A673 (cell line): ENCODE measurements at places on chromosomes 1 and 21. TPM values are rescaled to one million over a fixed set of nuclear protein-coding genes. Genes with fewer than 3 reads are reported as not detected.
A peak's percentile ranks its signal among the peaks of the same experiment; 100 is the strongest.

- no peak overlapping the region for H3K4me3 ChIP-seq
- peaks cover 55% of the 10 kb centered on the region for H3K36me3 ChIP-seq
- no peak for DNase-seq
- H3K27ac ChIP-seq: no peak overlapping the region
- H3K4me1 ChIP-seq: peaks cover 5% of the 10 kb centered on the region
- H3K27me3 ChIP-seq: no peaks in the 10 kb centered on the region
These were observed 12.0 kb downstream of the TMEM9 start for GRCh38 chr1:201142011-201142848.

Gene ASCL5
- total RNA-seq: 0.22 TPM in 1 of 2 replicates, not detected in the other

Gene DUSP23
- 27.9 and 31.0 TPM in 2 replicates for total RNA-seq

DNA sequence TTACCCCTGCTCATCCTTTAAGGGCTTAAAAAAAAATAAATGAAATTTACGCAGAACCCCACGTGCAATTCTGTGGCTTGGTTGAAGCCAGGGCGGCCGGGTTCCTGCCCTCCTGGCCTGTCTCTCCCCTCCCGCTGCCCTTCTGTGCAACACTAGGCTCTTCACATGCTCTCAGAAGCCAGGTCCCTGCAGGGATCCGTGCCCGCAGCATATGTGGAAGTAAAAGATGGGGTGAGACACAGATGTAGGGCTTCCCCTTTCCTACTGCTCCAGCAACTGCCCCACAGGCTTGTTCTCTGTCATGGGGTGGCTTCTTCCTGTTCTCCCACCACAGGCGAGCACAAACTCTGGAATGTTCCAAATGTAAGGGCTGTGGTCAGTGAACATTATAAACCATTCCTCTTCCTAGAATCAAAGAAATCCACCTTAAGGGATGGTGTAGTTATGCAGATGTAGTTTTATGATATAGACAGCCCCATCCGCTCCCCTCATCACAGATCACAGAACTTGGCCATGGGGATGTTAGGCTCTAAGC, 535.4 kb downstream of the KIF26B start:
- no peak overlapping the region for H3K27ac ChIP-seq
- H3K36me3 ChIP-seq: no peaks in the 10 kb centered on the region
- no peak for DNase-seq
- peaks cover 19% of the 10 kb centered on the region for H3K27me3 ChIP-seq
- H3K4me1 ChIP-seq: no peaks in the 10 kb centered on the region
- H3K4me3 ChIP-seq: no peak overlapping the region

- H3K27me3 ChIP-seq: no peaks in the 10 kb centered on the region
- no peaks in the 10 kb centered on the region for H3K4me1 ChIP-seq
- H3K4me3 ChIP-seq: no peak overlapping the region
These were observed 57.3 kb downstream of the PGBD5 start for GRCh38 chr1:230368871-230369270.

Gene C1QC
- total RNA-seq: not detected in 2 replicates

DNA sequence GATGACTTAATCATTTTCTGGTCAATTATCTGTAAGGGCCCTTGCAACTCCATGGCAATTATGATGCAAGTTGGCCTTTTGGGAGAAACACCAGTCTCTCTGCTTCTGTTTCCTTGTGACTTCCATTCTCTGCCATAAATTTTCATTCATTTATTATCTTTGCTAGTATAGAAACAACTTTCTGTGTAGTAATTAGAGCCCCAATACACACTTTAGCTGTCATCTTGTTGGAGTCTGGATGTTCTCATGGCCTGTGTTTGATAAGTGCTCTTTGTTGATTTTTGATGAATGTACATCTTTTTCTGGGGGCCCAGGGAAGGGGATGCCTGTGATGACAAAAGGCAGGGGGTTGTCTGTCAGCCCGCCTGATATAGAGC, 22.4 kb downstream of the PROX1 start:
- no peaks in the 10 kb centered on the region for H3K4me1 ChIP-seq
- no peak overlapping the region for H3K27ac ChIP-seq
- H3K27me3 ChIP-seq: peaks cover 80% of the 10 kb centered on the region

DNA sequence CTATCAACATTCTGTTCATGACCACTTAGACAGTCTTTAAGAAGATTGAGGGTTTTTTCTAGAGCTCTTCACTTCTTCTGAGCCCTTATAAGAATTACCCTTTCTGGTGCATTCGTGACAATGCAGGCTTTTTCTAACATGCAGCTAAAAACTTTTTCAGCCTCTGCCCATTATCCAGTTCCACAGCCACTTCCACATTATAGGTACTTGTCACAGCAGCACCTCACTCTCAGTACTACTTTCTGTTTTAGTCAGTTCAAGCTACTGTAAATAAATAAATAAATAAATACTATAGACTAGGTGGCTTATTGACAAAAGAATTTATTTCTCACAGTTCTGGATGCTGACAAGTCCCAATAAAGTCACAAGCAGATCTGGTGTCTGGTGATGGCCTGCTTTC, 284.4 kb upstream of the PKN2 start:
- H3K4me1 ChIP-seq: no peaks in the 10 kb centered on the region
- no peak for DNase-seq
- H3K4me3 ChIP-seq: no peak overlapping the region

DNA sequence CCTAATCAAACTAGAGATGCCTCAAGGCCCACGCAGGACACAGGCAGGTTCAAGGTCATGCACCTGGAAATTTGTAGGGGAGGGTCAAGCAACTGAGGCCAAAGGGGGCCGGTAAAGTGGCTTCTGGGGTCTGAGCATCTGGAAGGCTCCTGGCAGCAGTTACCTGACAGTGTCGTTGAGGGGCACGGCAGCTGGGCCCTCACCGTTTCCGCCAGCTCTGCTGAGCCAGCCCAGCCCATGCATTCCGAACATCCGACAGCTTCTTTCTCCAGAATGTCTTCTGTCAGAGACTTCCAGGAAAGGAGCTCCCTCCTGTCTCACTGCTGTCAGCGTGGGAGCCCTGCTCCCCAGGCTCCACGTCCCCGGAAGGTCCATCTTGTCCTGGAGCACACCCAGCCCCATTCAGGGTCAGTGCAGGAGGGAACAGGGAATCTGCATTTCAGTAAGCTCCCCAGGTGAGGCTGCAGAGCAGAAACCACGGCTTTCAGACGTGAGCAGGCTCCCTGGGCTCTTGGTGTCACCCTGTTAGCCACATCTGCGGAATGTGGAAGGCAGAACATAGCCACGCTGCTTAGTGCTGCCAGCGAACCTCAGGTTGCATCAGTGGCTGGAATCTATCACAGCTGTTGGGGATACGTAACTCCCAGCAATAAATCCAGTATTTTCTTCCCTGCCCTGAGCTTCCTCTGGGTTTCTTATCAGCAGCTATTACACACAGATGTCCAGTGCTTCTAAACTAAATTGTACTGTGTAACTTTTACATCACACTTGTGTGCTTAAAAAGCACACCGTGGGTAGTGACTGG, 36.3 kb upstream of the FAM3B start:
- H3K36me3 ChIP-seq: no peaks in the 10 kb centered on the region
- no peak overlapping the region for H3K27ac ChIP-seq
- no peaks in the 10 kb centered on the region for H3K27me3 ChIP-seq
- no peak overlapping the region for H3K4me3 ChIP-seq
- no peaks in the 10 kb centered on the region for H3K4me1 ChIP-seq
- DNase-seq: no peak

- no peak overlapping the region for H3K4me3 ChIP-seq
- H3K36me3 ChIP-seq: no peaks in the 10 kb centered on the region
- peaks cover 20% of the 10 kb centered on the region for H3K4me1 ChIP-seq
- no peak for DNase-seq
- H3K27ac ChIP-seq: no peak overlapping the region
- H3K27me3 ChIP-seq: no peaks in the 10 kb centered on the region
These were observed 351.2 kb downstream of the MATN1 start for GRCh38 chr1:30371888-30372791.

DNA sequence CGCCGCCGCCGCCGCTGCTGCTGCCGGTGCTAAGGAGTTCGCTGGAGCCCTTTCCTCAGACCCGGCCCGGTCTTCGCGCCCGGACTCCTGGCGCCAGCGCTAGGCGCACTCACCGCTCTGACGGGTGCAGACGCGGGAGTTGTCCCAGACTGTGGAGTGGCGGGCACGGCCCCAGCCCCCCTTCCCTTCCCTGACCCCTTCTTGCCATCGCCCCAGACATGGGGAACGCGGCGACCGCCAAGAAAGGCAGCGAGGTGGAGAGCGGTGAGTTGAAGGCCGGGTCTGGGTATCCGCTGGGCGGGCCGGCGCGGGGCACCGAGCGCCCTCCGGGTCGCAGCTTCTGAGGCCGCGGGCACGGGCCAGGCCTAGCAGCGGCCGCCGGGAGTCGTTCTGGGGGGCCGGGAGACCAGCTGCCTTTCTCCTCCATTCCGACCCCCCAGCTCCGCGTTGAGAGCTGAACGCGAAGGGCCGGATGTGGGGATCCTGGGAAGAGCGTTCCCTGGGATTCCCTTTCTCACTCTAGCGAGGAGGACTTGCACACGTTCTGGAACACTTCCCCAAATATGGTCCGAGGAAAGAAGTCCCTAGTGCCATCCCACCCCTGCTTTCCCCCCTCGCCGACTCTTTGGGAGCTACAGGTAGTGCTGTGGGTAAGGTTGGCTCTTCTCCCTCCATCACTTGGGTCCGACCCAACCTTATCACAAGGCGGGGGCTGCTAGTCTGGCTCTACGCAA, 65.8 kb upstream of the PRKACB start:
- peak overlapping the region; percentile 90 for H3K27ac ChIP-seq
- H3K4me1 ChIP-seq: peaks cover 9% of the 10 kb centered on the region
- H3K4me3 ChIP-seq: peak overlapping the region; percentile 76
- no peaks in the 10 kb centered on the region for H3K27me3 ChIP-seq
- H3K36me3 ChIP-seq: no peaks in the 10 kb centered on the region

- no peaks in the 10 kb centered on the region for H3K27me3 ChIP-seq
- no peaks in the 10 kb centered on the region for H3K36me3 ChIP-seq
- peak within 1 kb of the TSS; percentile 67 for H3K4me3 ChIP-seq
- peaks cover 64% of the 10 kb centered on the region for H3K4me1 ChIP-seq
- peak; percentile 70 for DNase-seq
- peak within 1 kb of the TSS; percentile 88 for H3K27ac ChIP-seq
These were observed at the start of gene NAV1 for GRCh38 chr1:201538612-201539551. TSS of gene NAV1 (plus strand) at chr1:201539127. CDS start at chr1:201622885, 83,758 bp downstream.

Gene TMEM200B
- 1.1 and 1.3 TPM in 2 replicates for total RNA-seq

- no peaks in the 10 kb centered on the region for H3K27me3 ChIP-seq
- H3K4me3 ChIP-seq: no peak overlapping the region
- no peak for DNase-seq
These were observed 15.1 kb upstream of the CRB1 start for GRCh38 chr1:197252973-197253372.
